ENCODE measurements at places on chromosomes 2 and 18.

GRCh38 chr2:43052204-43052943 lies 174.0 kb downstream of the ZFP36L2 start:
- DNase-seq = no peak

- no peak for DNase-seq
Observed at GRCh38 chr2:220353897-220354296, 726.5 kb downstream of the SLC4A3 start.

- no peak for DNase-seq
Observed at GRCh38 chr2:132654968-132655367, 15.0 kb downstream of the LYPD1 start.

DNA sequence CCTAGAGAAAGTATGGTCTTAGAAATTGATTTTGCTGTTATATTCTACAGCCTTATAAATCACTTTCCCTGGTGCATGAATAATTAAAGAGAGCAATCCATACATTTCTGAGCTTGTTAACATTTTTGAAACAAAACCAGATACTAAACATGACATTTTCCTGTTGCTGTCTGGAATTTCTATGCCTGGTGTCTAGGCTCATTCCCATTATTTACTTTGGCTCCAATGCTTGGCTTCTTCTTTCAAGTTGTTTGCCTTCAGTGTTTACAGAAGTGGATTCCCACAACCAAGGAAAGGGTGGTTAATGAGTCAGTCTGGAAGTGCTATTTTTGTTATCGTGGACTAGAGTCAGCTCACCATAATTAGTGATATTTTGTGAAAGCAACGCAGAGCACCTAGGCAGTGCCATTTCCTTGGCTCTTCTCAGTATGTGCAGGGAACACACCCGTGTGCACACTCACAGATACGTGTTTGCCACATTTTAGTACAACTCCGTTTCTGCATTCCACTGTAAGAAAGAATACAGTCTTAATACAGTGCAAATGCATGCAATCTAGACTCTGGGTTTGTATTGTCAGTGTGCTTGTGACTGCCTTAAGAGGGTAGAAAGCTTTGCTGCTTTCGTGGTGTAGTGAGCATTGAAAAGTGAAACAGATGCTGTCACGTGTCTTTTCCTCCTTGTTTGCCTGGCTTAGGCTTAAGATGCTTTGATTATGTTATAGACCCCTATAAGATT lies 185.0 kb upstream of the RASGRP3 start:
- peak; percentile 60 for DNase-seq

- no peak for DNase-seq
Observed at GRCh38 chr2:131394147-131394931, 30.4 kb upstream of the RAB6D start.

- DNase-seq = peak; percentile 31
Observed at GRCh38 chr2:130824492-130825061, 12.1 kb upstream of the ARHGEF4 start.

GRCh38 chr2:96907115-96908041 lies 37.5 kb upstream of the SEMA4C start:
- DNase-seq = no peak

- DNase-seq = no peak
Observed at GRCh38 chr2:98759338-98759737, 28.4 kb upstream of the MGAT4A start.

DNA sequence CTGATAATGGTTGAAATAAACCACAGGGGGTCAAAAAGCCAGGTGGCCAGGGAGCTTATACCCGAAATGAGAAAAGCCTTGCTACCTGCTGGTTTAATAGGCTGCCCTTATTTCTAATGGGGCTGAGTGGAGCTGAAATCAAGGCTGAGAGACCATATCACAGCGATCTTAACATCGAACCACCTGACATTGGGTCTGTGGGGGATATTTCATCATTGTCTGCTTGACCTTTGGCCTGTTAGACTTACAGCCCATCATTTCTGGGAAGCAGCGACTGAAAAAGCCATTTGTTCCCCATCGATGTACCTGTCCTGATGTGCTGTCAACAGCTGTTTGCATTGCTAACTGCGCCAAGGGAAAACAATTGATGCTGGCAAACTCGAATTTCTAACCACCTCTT lies 199.7 kb upstream of the SLC14A2 start:
- DNase-seq = no peak
